SK-MEL-5 (cell line): ENCODE measurements at places on chromosomes 1 and 21.
A peak's percentile ranks its signal among the peaks of the same experiment; 100 is the strongest.

DNA sequence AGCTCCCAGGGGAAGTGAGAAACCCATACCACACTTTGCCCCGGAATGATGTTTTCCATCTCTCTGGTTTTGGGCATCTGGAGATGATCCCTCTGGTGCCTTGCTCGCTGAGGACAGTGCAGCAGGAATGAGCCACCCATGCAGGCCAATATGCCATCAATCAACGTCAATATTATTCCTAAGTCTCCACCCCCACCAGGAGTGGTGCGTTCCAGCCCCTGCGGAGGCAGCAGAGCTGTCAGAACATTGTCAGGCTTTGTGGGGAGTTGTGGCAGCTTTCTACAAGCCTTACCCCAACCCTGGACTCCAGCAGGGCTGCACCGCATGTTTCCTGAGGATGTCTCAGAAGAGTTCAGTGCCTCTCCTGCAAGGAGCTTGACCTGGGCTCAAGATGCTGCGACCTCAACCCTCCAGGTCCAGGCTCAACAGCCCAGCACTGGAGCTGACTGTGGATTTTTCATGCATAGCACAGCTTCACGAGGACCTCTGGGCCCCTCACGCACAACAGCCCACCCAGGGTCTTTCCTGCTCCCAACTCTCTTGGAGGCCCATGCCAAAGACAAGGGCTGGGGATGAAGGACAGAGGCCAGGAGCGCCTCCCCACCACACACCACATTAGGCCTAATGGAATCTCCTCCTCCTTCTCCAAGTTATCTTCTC lies 67.5 kb downstream of the PSMG1 start:
- no peak for DNase-seq

DNA sequence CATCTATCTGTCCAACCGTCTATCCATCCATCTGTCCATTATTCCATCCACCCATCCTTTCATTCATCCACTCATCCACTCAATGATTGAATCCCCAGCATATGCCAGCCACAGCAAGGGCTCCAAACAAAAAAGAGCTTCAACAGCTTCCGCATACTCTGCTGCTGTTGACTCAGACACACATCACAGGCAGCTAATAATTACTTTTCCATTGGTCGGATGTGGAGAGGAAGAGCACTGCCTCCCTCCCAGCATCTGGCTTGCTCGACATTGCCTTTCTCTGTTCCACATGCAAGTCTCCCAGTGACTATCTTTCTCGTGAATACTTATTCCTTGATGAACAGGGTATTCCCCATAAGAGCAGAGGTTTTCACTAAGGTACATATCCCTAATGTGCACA lies 176.5 kb downstream of the HIVEP3 start:
- no peak for DNase-seq

DNA sequence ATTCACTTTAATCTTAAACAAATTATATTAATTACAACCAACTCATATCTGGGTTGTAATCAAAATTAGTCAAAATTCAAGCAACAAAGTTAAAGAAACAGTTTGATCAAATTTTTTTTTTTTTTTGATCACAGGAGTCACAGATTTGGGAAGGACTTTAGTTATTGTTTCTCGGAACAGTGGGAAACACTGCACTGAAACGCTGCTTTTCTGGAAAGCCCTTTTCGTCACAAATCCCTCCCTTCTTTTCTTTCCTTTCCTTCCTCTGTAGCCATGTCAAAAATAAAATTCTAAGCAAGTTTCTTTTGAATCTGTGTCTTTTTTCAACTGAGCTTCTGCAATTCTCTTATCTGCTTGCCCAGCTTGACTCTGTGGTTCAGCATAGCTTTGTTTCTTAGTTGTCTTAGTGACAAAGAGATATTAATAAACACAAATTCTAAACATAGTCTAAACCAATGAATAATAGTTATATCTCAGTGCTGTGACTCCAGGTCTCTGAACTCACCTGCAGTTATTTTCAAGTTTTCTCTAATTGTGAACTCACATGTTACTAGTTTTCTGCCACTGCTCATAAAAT lies 53.8 kb downstream of the PTGS2 start:
- DNase-seq, result no peak

GRCh38 chr1:185312361-185313138 lies 4.5 kb downstream of the IVNS1ABP start:
- DNase-seq, result no peak

GRCh38 chr1:8465013-8465412 lies 147.1 kb downstream of the SLC45A1 start:
- DNase-seq, result peak; percentile 37
